Tibial nerve (tissue), 4 donors: ENCODE measurements at places on chromosomes 2 and 18. TPM values are rescaled to one million over a fixed set of nuclear protein-coding genes. Genes with fewer than 3 reads are reported as not detected.

GAL3ST2 gene
- total RNA-seq, result 3.9 TPM

POTEE gene
- not detected for total RNA-seq

FBXO15 gene
- 1.5 TPM for total RNA-seq

GPR35 gene
- total RNA-seq, result 2.6 TPM

POMC gene
- 29.9 TPM for total RNA-seq

PIEZO2 gene
- total RNA-seq, result 18.3 TPM

TNFRSF11A gene
- total RNA-seq, result 10.5 TPM

TMEM247 gene
- not detected for total RNA-seq

ASXL3 gene
- 3.7 TPM for total RNA-seq

BOLL gene
- total RNA-seq, result not detected

TUBA3E gene
- total RNA-seq, result not detected

CYTIP gene
- 3.7 TPM for total RNA-seq

MEP1B gene
- total RNA-seq, result not detected

ELMOD3 gene
- 36.1 TPM for total RNA-seq

CTAGE1 gene
- not detected for total RNA-seq

REG1B gene
- 4.1 TPM for total RNA-seq

SERPINB12 gene
- total RNA-seq, result not detected

TEKT4 gene
- not detected for total RNA-seq

ACADL gene
- 85.4 TPM for total RNA-seq

CAPN14 gene
- not detected for total RNA-seq

GPR45 gene
- total RNA-seq, result not detected

TLK1 gene
- 25.7 TPM for total RNA-seq

POTEC gene
- total RNA-seq, result not detected

RAB6D gene
- not detected for total RNA-seq

HOXD12 gene
- not detected for total RNA-seq

ZAP70 gene
- 13.5 TPM for total RNA-seq

COX5B gene
- 409 TPM for total RNA-seq

TMEM169 gene
- 0.59 TPM for total RNA-seq

SAG gene
- total RNA-seq, result not detected

UGT1A3 gene
- total RNA-seq, result not detected

MYCN gene
- 5.0 TPM for total RNA-seq

SLC19A3 gene
- 20.4 TPM for total RNA-seq

PHOSPHO2 gene
- 8.0 TPM for total RNA-seq

SCN9A gene
- total RNA-seq, result 13.6 TPM

PLEK gene
- 9.8 TPM for total RNA-seq

CNTNAP5 gene
- total RNA-seq, result under 0.01 TPM

QPCT gene
- total RNA-seq, result 1.5 TPM

RFX8 gene
- 5.1 TPM for total RNA-seq

RAX gene
- not detected for total RNA-seq

ZBTB14 gene
- total RNA-seq, result 11.9 TPM

WNT10A gene
- 0.39 TPM for total RNA-seq

RAB17 gene
- 0.63 TPM for total RNA-seq

TUBA3D gene
- total RNA-seq, result not detected

RUFY4 gene
- total RNA-seq, result not detected

LDLRAD4 gene
- total RNA-seq, result 14.0 TPM

KIAA2012 gene
- total RNA-seq, result not detected

ITPRIPL1 gene
- 2.5 TPM for total RNA-seq

IL36G gene
- not detected for total RNA-seq

SLC66A3 gene
- 118 TPM for total RNA-seq
